GM12891 (cell line): ENCODE measurements at places on chromosomes 2 and 18.

DNA sequence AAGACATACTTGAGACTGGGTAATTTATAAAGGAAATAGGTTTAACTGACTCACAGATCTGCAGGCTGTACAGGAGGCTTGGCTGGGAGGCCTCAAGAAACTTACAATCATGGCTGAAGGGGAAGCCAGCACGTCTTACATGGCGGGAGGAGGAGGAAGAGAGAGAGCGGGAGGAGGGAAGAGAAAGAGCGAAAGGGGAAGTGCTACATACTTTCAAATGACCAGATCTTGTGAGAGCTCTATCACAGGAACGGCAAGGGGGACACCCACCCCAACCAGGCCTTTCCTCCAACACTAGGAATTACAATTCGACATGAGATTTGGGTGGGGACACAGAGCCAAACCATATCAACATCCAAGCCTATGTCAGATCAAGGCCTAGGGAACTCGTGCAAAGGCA, 24.2 kb downstream of the MYL12B start:
- DNase-seq: no peak

- DNase-seq: peak; percentile 51
Measured at GRCh38 chr2:127422559-127423477, 4.6 kb downstream of the PROC start.

- DNase-seq: no peak
Measured at GRCh38 chr2:220767591-220768255, 804.4 kb downstream of the EPHA4 start.

- DNase-seq: no peak
Measured at GRCh38 chr2:34567128-34567527, 968.0 kb upstream of the FAM98A start.
